ENCODE measurements at places on chromosomes 2 and 18.

- no peak for DNase-seq
Measured at GRCh38 chr2:238670111-238670585, 177.7 kb upstream of the TWIST2 start.

DNA sequence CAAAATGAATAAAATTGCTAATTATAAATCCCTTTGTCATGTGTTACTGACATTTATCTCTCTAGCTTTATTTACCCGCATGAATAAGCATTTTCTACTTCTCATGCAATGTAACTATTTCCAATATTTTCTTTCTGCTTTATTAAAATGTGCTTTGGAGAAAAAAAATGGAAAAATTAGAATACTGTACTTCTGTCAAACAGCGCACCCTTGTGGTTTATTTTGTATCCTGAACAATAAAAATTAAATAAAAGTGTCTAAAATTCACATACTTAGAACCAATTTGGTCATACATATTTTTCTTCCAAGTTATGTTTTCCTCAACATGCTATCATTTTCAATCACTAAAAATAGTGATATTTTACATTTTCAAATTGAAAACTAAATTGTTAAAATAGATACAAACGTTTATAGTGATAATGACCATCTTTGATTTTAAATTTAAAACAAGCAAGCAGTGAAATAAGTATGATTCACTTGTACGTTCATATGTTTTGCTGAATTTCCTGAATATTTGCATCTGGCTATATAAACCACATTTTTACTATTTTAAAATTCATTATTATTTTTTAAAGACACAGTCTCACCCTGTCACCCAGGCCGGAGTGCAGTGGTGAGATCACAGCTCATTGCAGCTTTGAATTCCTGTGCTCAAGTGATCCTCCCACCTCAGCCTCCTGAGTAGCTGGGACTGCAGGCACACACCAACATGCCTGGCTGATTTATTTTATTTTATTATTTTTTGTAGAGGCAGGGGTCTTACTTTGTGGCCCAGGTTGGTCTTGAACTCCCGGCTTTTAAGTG, 95.9 kb upstream of the GRB14 start:
- DNase-seq = peak; percentile 36

GRCh38 chr2:3355951-3356569, 21.6 kb downstream of the EIPR1 start:
- no peak for DNase-seq

DNA sequence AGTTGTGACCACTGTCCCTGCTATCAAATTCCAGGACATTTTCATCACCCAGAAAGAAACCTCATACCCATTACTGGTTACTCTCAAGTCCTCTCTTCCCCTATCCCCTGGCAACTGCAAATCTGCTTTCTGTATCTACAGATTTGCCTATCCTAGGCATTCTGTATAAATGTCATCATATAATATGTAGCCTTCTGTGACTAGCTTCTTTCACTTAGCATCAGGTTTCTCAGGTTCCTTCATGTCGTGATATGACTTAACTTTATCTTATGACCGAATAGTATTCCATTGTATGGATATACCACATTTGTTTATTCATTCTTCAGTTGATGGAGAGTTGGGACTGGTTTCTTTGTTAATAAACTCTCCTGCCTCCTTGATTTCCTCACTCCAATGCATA, 60.5 kb downstream of the PMAIP1 start:
- no peak for DNase-seq

- DNase-seq = no peak
Measured at GRCh38 chr18:8826971-8827370, 121.6 kb downstream of the MTCL1 start.

- no peak for DNase-seq
Measured at GRCh38 chr2:237573721-237574415, 7.5 kb downstream of the PRLH start.

DNA sequence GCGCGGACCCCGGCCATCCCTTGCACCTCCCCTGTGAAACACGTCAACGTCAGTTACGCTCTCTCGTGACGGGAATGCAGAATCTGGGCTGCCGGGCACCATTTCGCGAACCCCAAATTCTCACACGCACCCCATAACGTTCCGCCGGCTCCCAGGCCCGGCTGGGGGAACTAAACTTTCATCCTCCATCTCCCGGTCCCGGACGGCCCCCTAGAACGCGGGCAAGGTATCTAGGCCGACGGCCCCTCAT, 544 bp downstream of the DNAJC27 start:
- DNase-seq = no peak

- no peak for DNase-seq
Measured at GRCh38 chr2:170571612-170572011, 143.5 kb upstream of the SP5 start.

DNA sequence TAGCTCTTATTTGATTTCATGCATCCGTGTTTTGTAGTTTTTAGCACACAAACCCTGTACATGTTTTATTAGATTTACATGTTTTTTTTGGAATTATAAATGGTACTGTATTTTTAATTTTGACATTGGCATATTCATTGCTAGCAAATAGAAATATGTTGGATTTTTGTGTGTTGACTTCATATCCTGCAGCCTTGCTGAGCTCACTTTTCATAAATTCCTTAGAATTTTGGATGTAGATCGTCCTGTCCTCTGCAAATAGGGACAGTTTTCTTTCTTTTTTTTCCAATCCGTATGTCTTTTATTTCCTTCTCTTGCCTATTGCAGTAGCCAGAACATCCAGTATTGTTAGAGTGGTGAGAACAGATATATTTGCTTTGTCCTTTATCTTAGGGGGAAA, 46.7 kb upstream of the GPR17 start:
- DNase-seq = peak; percentile 13

GRCh38 chr2:7721413-7721995, 804.3 kb downstream of the RNF144A start:
- no peak for DNase-seq

DNA sequence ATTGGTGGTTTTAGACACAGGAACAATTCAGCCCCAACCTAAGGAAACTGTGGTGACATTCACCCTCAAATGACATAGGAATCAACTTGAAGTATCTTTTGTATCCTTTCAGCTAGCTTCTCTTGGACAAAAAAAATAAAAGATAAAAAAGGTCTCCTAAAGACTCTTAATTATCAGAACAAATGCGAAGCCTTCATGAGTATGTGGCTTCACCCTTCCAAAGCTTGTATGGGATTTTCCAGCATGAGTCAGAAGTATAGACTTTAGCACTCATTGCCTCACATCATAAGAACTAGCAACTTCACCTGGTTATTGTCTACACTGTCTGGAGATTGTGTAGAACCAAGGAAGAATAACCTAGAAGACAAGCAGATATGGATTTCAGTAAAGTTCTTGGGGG, 135.4 kb downstream of the LAMA3 start:
- no peak for DNase-seq

- DNase-seq = no peak
Measured at GRCh38 chr2:227846831-227847230, 24.6 kb upstream of the DAW1 start.

DNA sequence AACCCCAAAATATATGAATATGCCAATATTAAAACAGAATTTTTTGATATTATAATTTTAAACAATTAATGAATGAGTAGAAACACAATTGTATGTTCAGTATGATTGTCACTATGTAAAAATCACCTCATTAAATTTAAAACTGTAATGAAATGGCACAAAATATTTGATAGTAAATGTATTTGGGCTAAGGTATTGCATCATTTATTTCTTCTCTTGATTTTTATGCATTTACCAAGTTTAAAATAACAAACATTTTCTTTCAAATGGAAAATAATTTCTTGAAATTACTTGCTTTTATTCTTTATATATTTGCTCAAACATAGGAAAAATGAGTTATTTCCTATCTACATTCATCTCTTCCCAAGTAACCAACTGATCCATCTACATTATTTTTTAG, 782.6 kb downstream of the KCNJ3 start:
- DNase-seq = no peak

DNA sequence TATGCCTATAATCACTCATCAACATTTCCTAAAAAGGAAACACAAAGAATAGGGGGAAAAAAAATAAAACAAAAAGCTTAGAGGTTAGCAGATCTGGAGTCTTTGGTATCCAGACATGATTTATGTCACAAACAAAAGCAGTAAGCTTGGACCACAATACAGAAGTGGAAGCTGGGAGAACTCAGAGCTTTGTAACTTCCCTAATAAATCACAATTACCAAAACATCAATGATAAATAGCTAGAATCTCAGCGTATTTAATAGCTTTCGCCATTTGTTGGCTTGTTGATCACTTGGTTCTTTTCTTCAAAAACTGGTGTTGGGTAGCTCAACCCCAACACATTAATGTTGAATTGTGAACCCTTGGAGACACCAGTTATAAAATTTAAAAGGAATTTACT, 392.5 kb downstream of the IRS1 start:
- no peak for DNase-seq

DNA sequence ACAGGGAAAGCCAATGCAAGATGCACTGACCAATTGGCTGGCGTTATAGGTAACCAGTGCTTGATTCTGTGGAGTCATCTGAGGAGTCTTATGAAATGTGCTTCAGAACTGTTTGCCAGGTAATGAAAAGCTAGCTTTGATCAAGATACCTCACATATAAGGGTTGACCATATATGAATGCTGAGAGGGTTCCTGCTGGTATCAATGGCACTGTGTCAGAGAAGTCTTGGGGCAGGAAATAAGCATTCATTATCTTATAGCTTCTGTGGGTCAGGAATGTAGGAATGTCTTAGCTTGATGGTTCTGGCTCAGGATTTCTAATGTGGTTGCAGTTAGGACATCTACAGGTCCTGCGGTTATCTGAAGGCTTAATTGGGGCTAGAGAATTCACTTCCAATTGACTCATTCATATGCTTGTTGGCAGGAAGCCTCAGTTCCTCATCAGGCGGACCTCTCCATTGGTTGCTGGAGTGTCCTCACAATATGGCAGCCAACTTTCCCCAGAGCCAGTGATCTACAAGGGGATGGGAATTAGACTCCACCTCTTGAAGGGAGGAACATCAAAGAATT, 22.1 kb upstream of the TCF7L1 start:
- DNase-seq = no peak

DNA sequence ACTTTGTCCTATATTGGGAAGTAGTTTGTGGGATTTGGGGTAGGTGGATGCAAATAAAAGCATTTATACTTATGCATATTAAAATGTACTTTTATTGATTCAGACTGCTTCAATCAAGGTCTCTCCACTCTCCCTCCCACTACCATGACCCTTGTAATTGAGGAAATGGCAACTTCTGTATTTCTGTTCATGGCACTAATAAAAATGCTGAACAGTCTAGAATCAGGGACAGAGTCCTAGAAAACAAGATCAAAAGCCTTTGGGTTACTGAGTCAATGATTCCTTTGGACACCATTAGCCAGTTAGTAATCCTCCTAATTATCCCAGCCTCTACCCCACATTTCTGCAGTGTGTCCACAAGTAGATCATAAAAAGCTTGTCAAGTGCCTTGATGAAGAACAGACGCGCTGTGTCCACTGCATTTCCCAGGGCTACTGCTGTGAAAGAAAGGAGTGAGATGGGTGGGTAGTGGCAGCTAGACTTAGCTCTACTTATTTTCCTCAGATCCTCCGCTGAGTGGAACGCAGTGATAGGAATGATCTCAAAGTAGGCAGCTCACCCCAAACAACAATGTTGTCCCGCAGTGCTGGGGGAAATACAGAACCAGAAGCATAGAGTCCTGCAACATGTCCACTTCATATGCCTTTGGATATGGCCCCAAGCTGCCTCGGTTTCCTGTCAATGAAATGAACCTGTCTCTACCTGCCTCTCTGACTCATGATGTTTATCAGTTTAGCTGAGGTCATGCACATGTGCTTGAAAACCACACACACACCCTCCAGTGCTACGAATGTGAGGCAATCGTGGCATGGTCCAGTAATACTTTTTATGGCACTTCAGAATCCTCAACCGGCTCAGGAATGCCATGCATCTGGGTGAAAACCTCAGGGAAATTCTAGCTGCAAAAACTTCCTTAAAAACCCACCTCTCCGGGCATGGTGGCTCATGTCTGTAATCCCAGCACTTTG, 115.5 kb downstream of the COL6A3 start:
- DNase-seq = no peak

DNA sequence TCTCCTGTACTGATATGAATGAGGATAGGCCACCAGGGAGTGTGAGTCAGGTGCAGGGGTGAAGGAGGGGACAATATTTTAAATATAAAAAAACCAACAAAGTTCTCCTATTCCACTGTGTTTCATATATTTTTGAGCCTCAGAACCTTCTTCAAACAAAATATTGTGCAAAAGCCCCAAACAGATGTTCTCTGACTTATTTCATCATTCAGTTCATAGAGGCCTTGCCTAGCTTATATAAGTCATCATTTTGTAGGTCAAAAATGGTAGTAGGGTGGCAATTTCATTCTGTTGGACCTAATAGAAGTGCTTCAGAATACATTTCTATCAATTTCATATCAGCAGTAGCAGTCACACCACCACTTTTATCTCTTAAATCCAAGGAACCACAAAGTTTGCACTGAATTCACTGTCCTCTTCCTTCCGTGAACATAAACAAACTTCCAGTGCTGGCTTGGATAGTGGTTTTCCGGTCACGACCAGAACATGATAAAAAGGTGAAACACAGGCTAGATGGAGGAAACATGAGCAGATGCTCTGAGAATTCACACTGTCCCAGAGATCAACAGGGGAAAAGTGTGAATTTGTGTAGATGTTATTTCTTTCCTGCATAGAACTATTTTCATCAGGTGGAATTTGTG, 99.1 kb downstream of the EN1 start:
- DNase-seq = no peak

DNA sequence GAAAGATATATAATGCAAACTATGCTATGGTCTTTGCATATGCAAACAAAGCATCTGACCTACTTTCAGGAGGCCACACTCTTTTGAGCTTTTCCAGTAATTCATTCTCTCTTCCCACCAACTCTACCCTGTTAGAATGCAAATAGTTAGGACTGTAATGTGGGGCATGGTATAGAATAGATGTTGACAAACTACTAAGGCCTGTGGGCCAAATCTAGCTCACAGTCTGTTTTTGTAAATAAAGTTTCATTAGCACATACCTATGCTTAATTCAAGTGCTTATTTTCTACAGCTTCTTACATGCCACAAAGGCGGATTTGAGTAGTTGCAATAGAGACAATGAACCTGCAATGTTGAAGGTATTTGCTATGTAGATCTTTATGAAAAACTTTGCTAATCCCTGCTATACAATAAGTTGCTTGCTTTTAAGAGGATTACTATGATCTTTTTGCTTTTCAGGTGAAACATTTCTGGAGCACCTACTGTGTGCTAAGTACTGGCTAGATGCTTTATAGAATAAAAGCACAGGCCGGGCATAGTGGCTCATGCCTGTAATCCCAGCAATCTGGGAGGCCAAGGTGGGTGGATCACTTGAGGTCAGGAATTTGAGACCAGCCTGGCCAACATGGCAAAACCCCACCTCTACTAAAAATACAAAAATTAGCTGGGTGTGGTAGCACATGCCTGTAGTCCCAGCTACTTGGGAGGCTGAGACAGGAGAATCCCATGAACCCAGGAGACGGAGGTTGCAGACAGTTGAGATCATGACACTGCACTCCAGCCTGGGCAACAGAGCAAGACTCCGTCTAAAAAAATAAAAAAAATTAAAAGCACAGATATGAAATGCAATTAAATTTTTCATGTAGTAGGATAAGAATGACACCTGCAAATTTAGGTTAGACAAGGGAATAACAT, 267.8 kb downstream of the DPP10 start:
- no peak for DNase-seq

- DNase-seq = no peak
Measured at GRCh38 chr2:173984866-173985604, 19.9 kb upstream of the SP3 start.

- no peak for DNase-seq
Measured at GRCh38 chr18:79586436-79587225, 93.0 kb upstream of the CTDP1 start.

All from amniotic stem cell (primary cell).